Aorta (tissue), 5 donors: ENCODE measurements at places on chromosomes 6 and 20. TPM values are rescaled to one million over a fixed set of nuclear protein-coding genes. Genes with fewer than 3 reads are reported as not detected.

GRCh38 chr20:10352934-10353824 is 80.8 kb downstream of the MKKS start:
- H3K4me1 ChIP-seq = no peaks in the 10 kb centered on the region
- no peaks in the 10 kb centered on the region for H3K36me3 ChIP-seq
- no peak overlapping the region for H3K4me3 ChIP-seq
- no peak for DNase-seq
- H3K27me3 ChIP-seq = no peaks in the 10 kb centered on the region
- no peak overlapping the region for H3K27ac ChIP-seq

DNA sequence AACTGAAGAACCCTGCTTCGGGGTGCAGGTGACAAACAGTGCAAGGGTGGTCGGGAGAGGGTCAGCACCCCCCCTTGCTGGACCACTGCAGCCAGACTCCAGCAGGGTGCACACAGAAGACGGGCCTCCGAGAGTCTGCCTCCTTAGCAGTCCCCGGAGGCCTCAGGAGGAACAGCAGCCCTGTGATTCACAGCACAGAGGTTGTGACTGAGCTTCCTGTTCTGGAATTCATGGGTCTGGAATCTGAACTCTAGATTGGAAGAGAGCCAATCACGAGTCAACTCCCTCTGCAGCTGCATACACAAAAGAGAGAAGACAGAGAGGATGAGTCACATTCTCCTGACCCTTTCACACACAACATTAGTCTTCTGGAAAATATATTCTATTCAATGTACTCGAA is 249.0 kb upstream of the OPRM1 start:
- no peaks in the 10 kb centered on the region for H3K27me3 ChIP-seq
- peaks cover 2% of the 10 kb centered on the region for H3K4me1 ChIP-seq
- DNase-seq = no peak
- no peak overlapping the region for H3K27ac ChIP-seq

GRCh38 chr20:2692036-2692885 is at the start of gene EBF4:
TSS of gene EBF4 (plus strand) at chr20:2692780. CDS start at chr20:2693646, 866 bp downstream.
- peak; percentile 57 for DNase-seq
- H3K36me3 ChIP-seq = no peaks in the 10 kb centered on the region
- H3K4me1 ChIP-seq = no peaks in the 10 kb centered on the region
- no peaks in the 10 kb centered on the region for H3K27me3 ChIP-seq

DNA sequence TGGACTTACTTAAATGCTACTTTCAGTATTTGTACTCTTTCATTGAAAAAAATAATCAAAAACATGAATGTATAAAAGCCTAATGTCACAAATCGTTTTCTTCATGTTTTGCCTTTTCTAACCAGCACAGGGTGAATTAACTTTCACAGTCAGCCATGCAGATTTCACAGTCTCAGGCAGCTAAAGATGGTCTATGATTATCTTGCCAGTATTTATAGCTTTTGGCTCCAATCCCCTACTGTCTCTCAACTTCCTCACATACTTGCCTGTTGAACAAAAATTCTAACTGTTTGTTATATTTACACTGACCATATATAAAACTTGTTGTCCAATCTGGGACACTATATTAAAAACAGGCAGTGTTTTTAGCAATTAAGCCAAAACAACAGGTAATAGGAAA is 358.2 kb downstream of the ARHGAP18 start:
- no peak overlapping the region for H3K27ac ChIP-seq
- H3K4me3 ChIP-seq = no peak overlapping the region
- H3K27me3 ChIP-seq = no peaks in the 10 kb centered on the region
- H3K36me3 ChIP-seq = no peaks in the 10 kb centered on the region

DNA sequence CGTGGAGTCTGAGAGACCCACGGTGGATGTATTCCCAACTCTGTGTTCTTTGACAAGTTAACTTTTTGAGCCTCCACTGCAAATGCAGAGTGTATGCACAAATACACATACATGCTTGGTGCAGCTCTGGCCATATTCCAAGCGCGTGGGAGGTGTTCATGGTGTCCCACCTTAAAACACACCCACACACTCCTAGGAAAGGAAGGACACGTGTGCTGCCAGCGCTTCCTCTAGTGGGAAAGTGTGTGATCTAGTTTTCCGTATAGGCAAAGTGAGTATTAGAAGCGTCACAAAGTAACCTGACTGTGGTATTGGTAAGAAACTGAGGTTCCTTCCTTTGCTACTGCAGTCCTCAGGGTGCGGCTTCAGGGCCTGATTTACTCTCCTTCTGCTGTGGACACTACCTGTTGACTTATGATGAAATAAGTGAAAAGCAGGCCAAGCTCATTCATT is 36.0 kb upstream of the MPC1 start:
- no peak overlapping the region for H3K27ac ChIP-seq
- no peaks in the 10 kb centered on the region for H3K27me3 ChIP-seq
- peaks cover 5% of the 10 kb centered on the region for H3K36me3 ChIP-seq
- no peak overlapping the region for H3K4me3 ChIP-seq
- H3K4me1 ChIP-seq = no peaks in the 10 kb centered on the region
- DNase-seq = no peak

DNA sequence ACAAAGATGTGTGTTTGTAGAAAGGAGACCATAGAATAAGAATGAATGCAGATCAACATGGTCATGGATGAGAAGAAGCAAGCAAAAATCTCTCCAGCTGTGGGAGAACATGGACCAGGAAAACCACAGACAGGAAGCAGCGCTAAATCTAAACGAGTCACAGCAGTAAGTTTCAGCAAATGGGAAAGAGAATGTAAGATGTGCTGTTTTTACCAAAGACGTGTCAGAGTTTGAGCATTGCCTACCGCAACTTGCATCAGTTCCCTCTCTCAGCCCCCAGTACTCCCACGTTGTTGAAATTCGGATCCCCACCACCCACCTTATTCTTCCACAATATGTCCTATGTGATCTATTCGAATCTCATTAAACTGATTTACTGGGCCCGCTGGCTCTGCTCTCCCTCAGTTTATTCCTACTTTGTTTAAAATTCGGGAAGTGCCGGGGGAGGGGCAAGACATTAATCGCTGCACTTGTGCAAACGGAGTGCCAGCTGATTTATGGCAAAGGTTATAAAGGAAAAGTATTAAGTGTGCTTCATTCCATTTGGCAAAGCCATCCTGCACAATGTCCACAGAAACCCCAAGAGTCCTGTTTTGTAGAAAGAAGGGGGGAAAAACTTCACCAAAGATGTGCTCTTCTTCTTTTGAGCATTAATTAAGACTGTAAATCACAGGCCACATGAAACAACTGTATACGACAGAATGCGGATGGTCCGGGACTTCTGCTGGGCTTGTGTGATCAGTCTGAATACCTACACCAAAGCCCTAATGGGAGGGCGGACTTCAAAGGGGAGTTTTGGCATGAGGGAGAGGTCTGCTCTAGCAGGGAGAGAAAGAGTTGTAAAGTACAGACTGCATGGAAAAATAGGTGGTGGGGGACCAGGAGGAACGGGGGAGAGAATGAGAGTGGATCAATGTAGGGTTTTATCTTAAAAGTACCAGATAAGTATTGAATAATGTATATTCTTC is 59.1 kb upstream of the PRDM1 start:
- DNase-seq = no peak
- H3K36me3 ChIP-seq = no peaks in the 10 kb centered on the region
- no peak overlapping the region for H3K4me3 ChIP-seq
- no peaks in the 10 kb centered on the region for H3K27me3 ChIP-seq
- H3K4me1 ChIP-seq = no peaks in the 10 kb centered on the region

- H3K4me1 ChIP-seq = no peaks in the 10 kb centered on the region
- DNase-seq = no peak
- H3K27ac ChIP-seq = no peak overlapping the region
- H3K27me3 ChIP-seq = no peaks in the 10 kb centered on the region
Observed at GRCh38 chr6:6328451-6328850, 8.0 kb upstream of the F13A1 start.

DNA sequence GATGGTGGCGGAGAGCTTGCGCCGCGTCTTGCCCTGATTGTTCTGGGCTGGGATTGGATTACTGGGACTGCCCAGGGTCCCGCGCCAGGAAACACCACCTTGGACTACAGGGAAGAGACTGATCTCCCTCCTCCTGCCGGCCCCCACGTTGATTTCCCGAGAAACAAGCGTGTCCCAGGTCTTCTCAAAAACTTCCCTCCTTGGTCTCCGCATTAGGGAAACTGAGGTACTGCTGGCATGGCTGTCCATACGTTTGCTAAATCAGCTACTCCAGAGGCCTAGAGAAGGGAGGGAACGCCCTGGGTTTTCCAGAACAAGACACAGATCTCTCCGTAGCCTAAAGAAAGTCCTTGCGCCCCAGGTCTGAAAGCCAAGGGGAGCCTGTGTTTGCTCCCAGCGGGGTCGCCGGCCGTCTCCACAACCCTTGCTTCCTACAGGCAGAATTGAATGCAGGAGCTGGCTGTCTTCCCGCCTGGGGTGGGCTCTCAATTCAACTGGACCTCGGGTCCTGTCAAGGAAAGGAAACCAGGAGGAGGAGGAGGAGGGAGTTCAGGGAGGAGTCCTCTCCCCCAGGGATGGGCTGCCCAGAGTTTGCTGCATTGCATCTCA is 29.2 kb downstream of the TFAP2A start:
- H3K36me3 ChIP-seq = no peaks in the 10 kb centered on the region
- no peaks in the 10 kb centered on the region for H3K27me3 ChIP-seq
- no peak overlapping the region for H3K27ac ChIP-seq
- no peaks in the 10 kb centered on the region for H3K4me1 ChIP-seq

- no peaks in the 10 kb centered on the region for H3K27me3 ChIP-seq
- H3K4me3 ChIP-seq = no peak overlapping the region
- no peaks in the 10 kb centered on the region for H3K4me1 ChIP-seq
- no peak overlapping the region for H3K27ac ChIP-seq
Observed at GRCh38 chr6:168778201-168778600, 337.2 kb downstream of the SMOC2 start.

DNA sequence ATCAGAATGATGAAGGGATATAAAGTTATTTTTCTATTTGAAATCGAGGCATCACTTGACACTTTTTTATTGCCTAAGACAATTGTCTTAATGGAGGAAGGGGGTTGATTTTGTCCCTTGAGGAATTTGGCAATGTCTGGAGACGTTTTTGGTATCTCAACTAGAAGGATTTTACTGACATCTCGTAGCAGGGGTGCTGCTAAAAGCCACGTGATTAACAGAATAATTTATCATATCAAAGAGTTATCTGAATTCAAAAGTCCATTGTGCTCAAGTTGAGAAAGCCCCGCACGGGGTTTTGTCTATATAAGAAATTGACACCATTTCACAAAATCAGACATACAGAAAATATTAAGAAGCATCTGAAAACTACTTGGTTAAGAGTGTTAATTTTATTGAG is 1.5 kb upstream of the TAAR6 start:
- H3K27me3 ChIP-seq = no peaks in the 10 kb centered on the region
- no peaks in the 10 kb centered on the region for H3K4me1 ChIP-seq
- H3K4me3 ChIP-seq = no peak overlapping the region
- DNase-seq = no peak

GRCh38 chr6:119140196-119141140 is 62.0 kb upstream of the FAM184A start:
- no peaks in the 10 kb centered on the region for H3K27me3 ChIP-seq
- H3K36me3 ChIP-seq = no peaks in the 10 kb centered on the region
- no peak overlapping the region for H3K4me3 ChIP-seq
- peaks cover 8% of the 10 kb centered on the region for H3K4me1 ChIP-seq

- DNase-seq = no peak
- H3K27ac ChIP-seq = no peak overlapping the region
- no peaks in the 10 kb centered on the region for H3K36me3 ChIP-seq
- H3K27me3 ChIP-seq = no peaks in the 10 kb centered on the region
- no peak overlapping the region for H3K4me3 ChIP-seq
Observed at GRCh38 chr6:149037051-149037671, 280.4 kb upstream of the TAB2 start.

- no peaks in the 10 kb centered on the region for H3K27me3 ChIP-seq
- no peak overlapping the region for H3K4me3 ChIP-seq
- no peaks in the 10 kb centered on the region for H3K4me1 ChIP-seq
- H3K36me3 ChIP-seq = no peaks in the 10 kb centered on the region
- DNase-seq = no peak
- no peak overlapping the region for H3K27ac ChIP-seq
Observed at GRCh38 chr6:42099340-42100028, 42.9 kb downstream of the C6orf132 start.

DNA sequence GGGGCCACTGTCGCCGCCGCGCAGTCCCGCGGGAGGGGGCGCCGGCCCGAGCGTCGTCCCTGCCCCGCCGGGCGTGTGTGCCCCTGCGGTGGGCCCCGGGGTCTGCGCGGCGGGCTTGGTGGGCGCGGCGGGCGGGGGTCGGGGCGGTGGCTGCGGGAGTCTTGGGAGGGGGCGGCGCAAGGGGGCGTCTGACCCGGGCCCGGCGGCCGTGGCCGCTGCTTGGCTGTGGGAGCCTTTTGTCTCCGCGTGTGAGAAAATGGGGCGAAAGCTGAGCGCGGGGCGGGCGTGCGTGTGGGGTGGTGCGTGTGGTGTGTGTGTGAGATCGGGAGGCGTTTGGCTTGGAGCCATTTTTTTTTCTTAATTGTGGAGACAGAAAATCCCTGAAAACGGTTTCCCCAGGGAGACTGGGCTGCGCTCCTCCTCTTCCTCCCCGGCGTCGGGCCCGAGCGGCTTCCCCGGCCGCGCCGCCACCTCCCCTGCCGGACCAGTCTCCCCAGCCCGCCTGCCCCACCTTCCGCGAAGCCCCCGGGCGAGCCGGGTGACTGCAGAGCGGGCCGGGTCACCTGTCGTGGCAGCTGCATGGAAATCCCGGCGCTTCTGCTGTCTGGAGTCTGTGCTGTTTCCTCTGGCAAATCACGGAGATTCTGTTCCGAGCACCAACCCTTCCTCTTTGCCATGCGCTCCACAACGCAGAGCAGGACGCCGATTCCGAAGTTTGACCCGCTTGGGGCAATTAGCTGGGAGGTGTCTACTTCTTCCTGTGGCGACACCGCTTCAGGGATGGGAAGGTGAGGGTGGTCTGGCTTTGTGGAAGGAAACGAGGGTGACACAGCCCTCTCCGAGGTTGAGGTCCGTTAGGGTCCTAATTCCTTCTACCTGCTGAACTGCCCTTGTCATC is 64.4 kb downstream of the GTF2H5 start:
- no peak overlapping the region for H3K27ac ChIP-seq
- H3K27me3 ChIP-seq = no peaks in the 10 kb centered on the region
- peak; percentile 86 for DNase-seq
- peak overlapping the region; percentile 100 for H3K4me3 ChIP-seq

- no peak for DNase-seq
- H3K4me1 ChIP-seq = no peaks in the 10 kb centered on the region
- no peaks in the 10 kb centered on the region for H3K27me3 ChIP-seq
- no peak overlapping the region for H3K27ac ChIP-seq
- H3K36me3 ChIP-seq = no peaks in the 10 kb centered on the region
- H3K4me3 ChIP-seq = no peak overlapping the region
Observed at GRCh38 chr20:8434326-8434876, 302.3 kb downstream of the PLCB1 start.

GRCh38 chr6:137722749-137723272 is 144.2 kb upstream of the TNFAIP3 start:
- H3K4me1 ChIP-seq = no peaks in the 10 kb centered on the region
- no peaks in the 10 kb centered on the region for H3K36me3 ChIP-seq
- H3K4me3 ChIP-seq = no peak overlapping the region
- H3K27ac ChIP-seq = no peak overlapping the region
- DNase-seq = no peak

Gene SLPI
- total RNA-seq = 41.2 TPM

Gene ADGRF4
- total RNA-seq = not detected

Gene RWDD2A
- total RNA-seq = 4.7 TPM

Gene SASH1
- total RNA-seq = 120 TPM

Gene SLC52A3
- total RNA-seq = 0.69 TPM

Gene UNC5CL
- total RNA-seq = 0.75 TPM

Gene GNRH2
- not detected for total RNA-seq
